ENCODE measurements at places on chromosomes 11 and 22.

DNA sequence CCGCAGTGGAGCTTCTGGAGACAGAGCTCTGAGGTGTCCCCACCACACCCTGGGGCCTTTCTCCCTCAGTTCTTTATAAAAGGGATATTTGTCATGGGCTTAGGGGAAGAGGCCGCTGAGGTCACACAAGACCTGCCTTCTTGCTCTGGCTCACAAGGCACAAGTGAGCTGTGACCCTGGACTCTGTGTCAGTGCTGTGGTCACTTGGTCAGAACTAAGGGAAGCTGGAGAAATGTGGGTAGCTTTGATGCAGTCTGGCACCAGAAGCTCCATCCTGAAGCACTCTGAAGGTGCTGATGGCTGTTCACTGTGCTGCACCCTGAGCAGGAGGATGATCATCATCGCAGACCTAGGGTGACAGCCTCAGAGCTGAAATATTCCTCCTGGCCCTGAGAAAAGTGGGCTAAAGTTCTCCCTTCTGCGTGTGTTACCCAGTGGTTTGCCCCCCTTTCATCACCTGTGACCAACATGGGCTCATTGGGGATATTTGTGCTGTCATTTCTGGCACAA is 28.1 kb upstream of the VPREB1 start:
- no peak for DNase-seq

- no peak for DNase-seq
Measured at GRCh38 chr11:92638678-92639077, 330.8 kb upstream of the MTNR1B start.

DNA sequence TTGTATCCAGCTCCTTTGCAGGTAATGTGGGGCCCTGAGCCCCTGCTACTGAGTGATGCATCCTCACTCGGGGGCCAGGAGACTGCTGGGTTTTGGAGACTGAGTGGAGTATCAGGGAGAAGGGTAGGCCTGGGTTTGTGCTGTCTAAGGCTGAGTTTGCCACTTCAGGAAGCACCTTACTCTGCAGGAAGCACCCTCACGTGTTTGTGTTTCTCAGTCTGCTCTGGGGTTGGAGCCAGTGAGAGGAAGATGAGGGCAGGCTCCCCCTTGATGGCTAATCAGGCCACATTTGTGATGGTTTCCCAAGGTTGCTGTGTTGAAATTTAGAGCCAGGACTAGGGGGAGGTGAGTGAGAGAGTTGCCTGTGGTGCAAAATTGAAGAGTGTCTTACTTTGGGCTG is 13.7 kb upstream of the THY1 start:
- no peak for DNase-seq

DNA sequence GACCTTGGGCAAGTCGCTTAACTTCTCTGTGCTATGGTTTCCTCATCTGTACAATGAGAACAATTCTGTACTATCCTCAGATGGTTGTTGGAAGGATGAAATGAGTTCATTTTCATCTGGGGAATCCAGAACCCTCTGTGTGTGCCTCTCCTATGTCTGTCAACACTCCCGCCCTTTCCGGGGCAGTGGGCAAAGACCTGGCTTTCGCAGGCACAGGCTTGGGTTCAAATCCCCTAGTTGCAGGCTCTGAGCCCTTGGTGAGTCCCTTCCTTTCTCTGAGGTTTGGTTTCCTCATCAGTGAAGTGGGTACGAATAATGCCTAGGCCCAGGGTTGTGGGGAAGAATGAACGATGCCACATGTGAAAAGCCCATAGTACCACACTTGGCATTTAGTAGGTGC is 6.0 kb downstream of the PNPLA5 start:
- DNase-seq = no peak

DNA sequence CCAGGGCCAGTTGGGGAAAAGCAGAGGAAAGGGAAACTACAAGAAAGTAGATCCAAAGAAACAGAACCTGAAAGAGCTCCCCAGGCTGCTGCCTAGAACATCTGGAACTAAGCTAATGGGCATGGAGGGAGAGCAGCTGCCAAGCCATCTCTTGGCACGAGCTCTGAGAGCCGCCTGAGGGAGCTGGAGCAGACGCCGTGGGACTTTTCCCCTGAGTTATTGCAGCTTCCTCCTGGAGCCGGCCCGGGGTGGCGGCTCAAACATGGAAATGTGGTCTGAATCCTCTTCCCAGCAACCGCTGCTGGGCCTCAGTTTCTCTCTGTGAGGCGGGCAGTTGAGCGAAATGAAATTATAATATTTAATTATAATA is 41.8 kb downstream of the LIF start:
- no peak for DNase-seq

DNA sequence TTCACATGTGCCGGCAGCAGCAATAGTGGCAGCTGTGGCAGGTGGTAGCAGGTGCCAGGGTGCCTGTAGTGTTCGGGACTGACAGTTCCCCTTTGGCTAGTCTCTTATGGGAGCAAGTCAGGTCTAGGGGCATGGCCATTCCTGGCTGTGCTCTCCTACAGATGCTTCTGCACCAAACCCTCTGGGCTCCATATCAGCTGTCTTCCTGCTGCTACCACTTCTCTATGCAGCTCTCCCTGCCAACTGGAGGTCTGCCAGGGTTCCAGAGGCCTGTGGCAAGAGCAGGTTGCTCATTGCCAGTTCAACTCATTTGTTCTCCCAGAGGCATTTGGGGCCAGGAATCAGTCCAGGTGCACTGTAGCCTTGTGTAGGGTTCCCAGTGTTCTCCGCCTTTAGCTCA is 473.7 kb downstream of the JRKL start:
- no peak for DNase-seq

DNA sequence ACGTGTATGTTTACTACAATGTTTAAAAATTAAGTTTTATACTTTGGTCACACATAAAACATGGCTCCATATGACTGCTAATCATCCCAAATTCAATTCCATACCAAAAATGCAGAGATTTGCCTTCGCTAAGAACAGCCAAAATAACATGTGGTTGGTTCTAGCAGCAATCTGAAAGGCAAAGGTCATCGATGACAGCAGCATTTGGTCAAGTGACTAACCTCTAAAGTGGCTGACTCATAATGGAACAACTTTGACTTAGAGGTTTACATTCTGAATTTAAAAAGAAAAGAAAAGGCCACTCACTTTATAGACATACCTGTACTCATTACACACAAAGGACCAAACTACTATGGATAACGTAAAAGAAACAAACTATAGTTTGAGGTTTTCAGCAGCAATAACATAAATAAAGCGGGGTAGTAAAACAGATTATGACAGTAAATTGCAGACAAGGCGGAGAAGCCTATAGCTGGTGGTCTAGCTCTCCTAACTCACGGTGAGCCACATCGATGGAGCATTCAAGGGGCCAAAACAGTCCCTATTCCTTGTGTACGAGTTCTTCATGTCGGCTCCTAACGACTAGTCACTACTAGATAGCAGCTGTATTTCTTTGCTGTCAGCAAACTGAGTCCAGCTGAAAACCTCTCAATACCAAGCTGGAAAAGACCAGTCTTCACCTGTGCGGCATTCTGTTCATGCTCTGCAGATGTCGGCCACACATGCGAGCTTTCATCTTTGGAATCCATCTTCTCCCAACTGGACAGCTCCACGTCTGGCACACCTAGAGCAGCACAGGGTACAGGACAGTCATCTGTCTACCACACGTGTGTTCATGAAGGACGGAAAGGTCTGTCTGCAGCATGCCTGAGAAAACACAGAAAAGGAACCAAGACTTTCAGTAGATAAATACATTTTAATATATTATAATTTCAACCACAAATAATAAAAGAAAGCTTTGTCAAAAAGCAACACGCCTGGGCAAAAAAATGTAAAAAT is 42.1 kb downstream of the PRDM10 start:
- no peak for DNase-seq

GRCh38 chr22:44632541-44633396 is 69.2 kb upstream of the PRR5 start:
- DNase-seq = no peak

Measured in stimulated activated CD4-positive, alpha-beta T cell treated with anti-CD3 and anti-CD28 coated beads, Interleukin-15, amount 100 ng/mL, for 1 hour (primary cell).